ENCODE measurements at places on chromosomes 6 and 20.

- no peak for DNase-seq
Observed at GRCh38 chr6:35730745-35731413, 6.0 kb upstream of the ARMC12 start.

DNA sequence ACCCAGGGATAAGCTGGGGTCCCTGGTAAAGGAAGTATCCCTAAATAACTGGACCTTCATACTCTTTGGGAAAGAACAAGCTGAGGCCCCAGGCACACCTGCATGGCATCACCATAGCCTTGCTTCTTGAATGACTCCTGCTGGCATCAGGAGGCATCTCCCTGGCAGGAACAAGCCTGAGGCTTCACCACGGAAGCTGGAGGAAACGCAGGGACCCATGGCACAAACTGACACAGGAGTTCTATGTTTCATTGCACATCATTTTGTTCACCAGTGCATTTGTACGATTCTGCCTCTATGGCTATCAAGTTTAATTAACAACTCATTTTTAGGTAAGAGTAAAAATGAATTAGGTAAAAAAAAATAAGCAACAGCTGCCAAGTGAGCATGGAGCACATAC lies 619 bp upstream of the PDE7B start:
- DNase-seq, result no peak

GRCh38 chr6:70633870-70634269 lies 33.8 kb upstream of the SMAP1 start:
- no peak for DNase-seq

DNA sequence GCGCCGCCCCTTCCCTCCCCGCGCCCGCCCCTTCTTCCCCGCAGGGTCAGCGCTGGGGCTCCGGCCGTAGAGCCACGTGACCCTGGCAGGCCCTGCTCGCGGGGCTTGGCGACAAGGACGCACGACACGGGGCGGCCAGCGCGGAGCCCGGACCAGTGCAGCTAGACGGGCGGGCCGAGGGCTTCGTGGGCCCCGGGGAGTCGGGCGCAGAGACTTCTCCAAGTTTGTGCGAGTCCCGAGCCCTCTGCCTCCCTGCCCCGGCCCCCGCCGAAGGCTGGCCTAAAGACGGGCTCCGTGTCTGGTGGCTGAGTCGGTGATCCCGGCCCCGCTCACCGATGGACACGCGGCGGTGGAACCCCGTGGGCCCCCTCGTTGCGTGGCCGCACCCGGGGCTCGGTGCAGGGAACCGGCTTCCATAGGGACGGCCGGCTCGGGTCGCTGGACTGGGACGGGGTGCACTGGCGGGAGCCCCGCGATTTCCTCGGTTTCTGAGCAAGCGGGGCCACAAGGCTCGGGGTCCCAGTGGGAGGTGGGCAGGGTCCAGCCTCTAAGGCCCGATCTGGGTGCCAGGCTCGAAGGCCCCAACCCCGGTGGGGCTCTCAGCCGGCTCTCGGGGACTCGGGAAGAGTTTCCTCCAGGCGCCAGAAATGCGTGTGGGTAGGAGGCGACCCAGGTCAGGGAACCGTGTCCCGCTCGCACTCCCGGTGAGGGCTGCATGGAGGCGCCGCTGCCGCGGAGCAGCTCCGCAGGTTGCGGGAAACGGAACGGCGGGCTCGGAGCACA lies 452 bp upstream of the GATA5 start:
- peak; percentile 65 for DNase-seq

DNA sequence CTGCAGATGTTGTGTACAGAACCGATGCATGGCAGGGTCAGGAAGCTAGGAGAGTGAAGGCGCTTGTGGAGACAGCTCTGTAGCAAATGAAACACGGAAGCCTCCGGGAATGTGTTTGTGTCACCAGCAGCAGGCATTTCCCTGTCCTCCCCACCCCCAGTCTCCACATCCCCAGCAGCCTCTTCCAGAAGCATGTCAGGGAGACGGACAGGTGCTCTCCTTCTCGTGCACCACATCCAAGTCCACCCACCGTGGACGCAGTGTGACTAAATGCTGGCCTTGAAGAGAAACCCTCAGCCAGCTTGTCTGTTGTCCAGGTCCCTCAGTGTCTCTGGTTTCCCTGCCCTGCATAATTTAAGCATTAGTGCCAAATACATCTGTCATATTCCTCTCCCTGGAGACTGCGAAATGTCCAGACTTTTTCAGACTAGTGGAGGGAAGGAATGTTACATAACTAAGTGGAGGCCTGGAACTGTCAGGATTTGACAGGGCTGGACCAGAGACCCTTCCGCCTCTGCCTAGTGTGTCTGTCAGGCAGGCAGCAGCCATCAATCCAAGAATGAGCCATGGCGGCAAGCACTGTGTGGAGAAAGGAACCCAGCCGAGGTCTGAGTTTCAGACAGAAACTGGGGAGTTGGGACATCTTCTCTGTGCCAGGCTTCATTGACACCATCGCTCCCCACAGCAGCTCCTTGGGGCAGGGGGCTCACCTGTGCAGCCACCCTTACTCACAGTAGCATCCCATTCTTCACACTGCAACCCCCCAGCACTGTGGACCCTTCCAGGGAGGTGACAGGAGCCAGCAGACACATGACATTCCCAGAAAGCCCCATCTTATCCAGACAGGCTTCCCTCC lies 26.6 kb upstream of the PI16 start:
- DNase-seq, result peak; percentile 64

DNA sequence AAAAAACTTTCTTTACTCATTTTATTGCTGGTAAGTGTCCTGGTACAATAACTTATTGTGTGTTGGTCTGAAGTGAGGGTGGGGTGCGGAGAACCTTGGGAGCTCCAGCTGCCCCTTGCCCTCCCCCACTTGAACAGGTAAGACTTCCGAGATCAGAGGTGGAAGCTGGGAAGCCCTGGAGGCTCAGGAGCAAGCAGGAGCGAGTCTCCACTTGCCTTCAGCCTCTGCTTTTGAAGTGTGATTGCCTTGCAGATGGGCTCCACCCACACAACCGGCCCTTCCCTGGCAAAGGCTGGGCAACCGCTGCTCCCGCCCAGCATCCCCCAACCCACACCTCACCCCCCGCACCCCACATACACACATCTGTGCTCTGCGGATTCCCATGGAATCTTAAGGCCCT lies 179.6 kb downstream of the TFAP2C start:
- DNase-seq, result no peak
